ENCODE measurements at places on chromosomes 5 and 9.

- DNase-seq: no peak
Observed at GRCh38 chr9:100307080-100307479, 45.7 kb downstream of the TEX10 start.

- DNase-seq: no peak
Observed at GRCh38 chr5:39331861-39332381, 32.4 kb downstream of the C9 start.

DNA sequence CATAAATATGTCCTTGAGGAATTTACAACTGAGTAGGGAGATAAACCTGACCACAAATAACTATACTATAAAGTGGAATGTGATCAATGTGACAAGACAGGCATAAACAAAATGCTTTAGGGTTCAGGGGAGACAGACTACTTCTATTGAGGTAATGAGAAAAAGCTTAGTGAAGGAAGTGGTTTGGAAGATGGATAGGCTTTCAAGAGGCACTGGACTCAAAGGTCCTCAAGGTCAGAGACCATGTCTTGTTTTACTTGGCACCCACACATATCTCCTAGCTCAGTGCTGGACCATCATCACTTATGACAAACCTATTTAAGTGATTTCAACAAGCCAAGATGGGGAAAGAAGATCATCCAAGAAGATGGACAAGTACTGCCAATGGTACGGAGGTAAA is 257.8 kb downstream of the BNC2 start:
- DNase-seq: no peak

DNA sequence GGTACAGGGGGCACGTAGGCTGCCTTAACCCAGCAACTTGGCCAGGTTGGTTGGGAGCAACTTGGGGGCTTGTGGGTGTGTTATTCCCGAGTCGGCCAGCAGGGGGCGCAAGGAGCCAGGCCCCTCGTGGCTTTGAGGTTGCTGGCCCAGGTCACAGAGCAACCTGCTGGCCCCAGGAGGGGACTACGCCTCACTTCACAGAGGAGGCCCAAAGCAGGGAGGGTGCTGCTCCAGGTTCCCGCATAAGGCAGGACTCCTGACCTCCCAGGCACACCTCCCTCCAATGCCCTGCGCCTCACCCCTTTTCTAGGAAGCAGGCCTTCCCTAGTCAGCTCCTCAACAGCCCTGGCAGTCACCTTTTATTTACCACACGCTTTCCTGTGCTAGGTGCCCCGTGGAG is 18.1 kb downstream of the KYAT1 start:
- DNase-seq: peak; percentile 76
